COR-L47 (cell line): ENCODE measurements at places on chromosomes 11 and 22.

DNA sequence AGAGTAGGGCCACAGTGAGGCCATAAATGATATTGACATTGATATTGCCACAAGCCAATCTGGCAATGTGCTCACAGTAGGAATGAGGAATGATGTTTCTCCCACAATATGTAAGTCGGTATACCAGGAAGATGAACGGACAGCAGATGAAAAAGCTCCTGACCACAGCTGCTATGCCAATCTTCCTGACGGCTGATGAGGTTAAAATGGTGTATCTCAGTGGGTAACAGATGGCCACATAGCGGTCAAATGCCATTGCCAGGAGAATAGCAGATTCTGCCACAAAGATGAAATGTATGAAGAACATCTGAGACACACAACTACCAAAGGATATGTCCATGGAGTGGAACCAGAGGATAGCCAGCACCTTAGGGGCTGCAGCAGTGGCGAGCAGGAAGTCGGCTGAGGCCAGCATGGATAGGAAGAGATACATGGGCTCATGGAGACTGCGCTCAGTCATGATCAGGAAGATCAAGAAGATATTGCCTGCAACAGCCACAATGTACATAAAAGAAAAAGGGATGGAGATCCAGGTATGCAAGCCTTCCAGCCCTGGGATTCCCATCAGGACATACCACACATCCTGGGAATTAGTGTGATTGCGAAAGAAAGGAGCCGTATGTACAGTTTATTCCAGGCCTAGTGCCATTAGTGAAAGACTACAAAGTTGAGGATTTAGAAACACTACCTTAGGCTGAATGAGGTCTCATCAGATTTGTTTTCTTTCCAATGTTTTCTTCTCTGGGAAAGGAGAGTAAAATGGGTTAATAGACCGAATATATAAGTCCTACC is 22.2 kb downstream of the OR51V1 start:
- DNase-seq, result no peak

DNA sequence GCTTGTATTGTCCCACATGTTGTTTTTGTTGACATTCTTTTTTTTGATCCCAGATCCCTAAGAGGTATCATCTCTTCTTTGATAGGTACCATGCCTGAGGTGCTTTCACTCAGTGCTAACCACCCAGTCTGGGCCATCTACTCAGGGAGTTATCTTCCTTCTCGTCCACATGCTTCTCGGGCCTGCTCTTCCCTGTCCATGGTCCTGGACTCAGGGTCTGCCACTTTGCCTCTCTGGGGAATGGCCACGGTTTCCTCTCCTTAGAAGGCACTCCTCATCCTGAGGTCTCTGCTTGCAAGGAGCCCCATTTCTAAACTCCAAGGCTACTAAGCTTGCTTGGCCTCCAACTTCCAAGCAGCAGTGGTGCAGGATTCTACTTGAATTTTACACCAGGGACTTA is 227.0 kb upstream of the NCAM1 start:
- no peak for DNase-seq

GRCh38 chr22:28829358-28830181 is 29.2 kb upstream of the XBP1 start:
- DNase-seq, result peak; percentile 70

- no peak for DNase-seq
Measured at GRCh38 chr11:105553025-105553424, 56.8 kb upstream of the GRIA4 start.

- no peak for DNase-seq
Measured at GRCh38 chr11:46277622-46278386, at the start of gene CREB3L1. Gene CREB3L1, plus strand, starts transcription at chr11:46277662. Its CDS starts 450 bp downstream, at chr11:46278112.
